ENCODE measurements at places on chromosomes 16 and 17.

DNA sequence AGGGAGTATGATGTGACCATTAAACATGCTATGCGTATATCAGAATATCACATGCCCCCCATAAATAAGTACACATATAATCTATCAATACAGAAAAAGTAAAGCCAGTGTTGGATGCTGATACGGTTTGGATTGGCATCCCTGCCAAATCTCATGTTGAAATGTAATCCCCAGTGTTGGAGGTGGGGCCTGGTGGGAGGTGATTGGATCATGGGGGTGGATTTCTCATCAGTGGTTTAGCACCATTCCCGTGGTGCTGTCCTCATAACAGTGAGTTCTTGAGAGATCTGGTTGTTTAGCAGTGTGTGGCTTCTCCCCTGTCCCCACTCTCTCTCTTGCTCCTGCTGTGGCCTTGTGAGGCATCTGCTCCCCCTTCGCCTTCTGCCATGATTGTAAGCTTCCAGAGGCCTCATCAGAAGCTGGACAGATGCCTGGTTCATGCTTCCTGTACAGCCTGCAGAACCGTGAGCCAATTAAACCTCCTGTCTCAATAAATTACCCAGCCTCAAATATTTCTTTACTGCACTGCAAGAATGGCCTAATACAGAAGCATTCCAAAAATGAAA is 88.9 kb downstream of the AATF start:
- DNase-seq, result no peak

GRCh38 chr17:77842528-77843147 is 115.9 kb upstream of the TNRC6C start:
- no peak for DNase-seq

DNA sequence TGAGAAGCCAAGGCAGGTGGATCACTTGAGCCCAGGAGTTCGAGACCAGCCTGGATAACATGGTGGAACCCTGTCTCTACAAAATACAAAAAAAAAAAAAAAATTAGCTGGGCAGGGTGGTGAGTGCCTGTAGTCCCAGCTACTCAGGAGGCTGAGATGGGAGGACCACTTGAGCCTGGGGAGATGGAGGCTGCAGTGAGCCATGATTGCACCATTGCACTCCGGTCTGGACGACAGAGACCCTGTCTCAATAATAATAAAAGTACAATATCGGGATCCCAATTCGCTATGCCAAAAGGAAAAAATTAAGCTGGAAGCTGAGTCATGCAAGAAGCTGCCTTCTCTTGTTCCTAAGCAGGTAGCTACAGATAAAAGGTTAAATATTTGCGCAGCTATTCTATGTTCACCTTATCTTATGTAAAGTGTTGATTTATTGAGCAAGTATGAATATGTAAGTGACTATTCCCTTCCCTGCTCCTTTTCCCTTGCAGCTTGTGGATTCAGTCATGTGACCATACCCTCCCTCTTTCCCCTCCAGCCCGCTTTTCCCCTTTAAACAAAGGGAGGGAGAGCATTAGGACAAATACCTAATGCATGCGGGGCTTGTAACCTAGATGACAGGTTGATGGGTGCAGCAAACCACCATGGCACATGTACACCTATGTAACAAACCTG is 112.0 kb downstream of the LITAF start:
- DNase-seq, result no peak

GRCh38 chr17:27666831-27667560 is 36.0 kb downstream of the LGALS9 start:
- DNase-seq, result peak; percentile 37

- no peak for DNase-seq
Measured at GRCh38 chr17:64020056-64020766, at the start of gene ICAM2. TSS of gene ICAM2 (minus strand) at chr17:64020633. CDS start at chr17:64006691, 13,942 bp downstream.

DNA sequence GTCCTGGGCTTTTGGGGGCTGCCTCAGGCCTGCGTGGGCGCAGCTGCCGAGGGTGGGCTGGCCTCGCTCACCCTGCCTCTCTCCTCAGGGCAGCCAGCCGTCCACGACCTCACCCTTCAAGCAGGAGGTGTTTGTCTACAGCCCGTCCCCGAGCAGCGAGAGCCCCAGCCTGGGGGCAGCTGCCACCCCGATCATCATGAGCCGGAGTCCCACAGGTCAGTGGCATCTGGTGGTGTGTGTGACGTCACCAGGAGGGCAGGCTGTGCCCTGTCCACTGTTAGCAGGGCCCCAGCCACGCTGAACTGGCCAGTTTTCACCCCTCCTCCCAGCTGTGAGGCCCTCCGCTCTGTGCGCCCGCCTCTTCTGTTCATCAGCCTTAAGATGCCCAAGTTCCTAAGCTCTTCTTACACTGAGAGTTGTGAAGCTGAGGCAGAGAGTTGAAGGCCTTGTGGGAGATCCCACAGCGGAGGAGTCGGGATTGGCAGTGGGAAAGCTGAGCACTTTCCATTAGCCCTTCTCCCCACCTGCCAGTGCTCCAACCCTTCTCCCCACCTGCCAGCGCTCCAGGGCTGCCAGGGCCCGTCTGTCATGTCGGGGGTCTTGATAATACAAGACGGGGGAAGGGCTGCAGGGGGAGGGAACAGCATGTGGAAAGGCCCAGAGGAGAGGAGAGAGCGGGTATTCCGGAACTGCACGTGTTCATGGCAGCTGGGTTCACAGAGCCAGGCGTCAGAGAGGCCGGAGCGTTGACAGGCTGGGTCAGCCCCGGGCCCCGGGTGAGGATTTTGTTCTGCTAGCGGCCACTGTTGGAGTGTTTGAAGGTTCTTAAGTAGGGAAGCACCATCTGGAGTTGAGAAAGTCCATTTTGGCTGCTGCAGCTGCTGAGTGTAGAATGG is 36.3 kb downstream of the OR1D5 start:
- DNase-seq, result no peak

GRCh38 chr16:65068151-65068740 is 53.6 kb downstream of the CDH11 start:
- no peak for DNase-seq

All from left forelimb (tissue), 1 donor.